ENCODE measurements at places on chromosomes 2 and 18.

DNA sequence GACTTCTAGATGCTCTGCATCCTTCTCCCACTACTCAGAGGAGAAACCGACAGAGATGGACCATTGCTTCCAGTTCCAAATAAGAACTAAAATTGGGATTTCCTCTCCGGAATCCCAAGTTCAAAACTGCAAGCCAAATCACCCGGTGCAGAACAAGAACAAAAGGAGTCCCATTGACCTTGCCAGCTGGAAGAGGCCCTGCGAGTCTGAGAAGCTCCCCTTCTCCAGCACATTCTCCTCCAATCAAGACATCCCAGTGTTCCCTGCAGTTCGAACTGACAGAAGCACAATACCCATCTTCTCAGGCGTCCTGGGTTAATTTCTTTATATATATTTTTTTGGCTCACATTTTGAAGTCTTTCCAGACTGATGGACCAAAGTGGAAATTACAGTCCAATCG, 195.3 kb upstream of the MEIS1 start:
- DNase-seq, result no peak

DNA sequence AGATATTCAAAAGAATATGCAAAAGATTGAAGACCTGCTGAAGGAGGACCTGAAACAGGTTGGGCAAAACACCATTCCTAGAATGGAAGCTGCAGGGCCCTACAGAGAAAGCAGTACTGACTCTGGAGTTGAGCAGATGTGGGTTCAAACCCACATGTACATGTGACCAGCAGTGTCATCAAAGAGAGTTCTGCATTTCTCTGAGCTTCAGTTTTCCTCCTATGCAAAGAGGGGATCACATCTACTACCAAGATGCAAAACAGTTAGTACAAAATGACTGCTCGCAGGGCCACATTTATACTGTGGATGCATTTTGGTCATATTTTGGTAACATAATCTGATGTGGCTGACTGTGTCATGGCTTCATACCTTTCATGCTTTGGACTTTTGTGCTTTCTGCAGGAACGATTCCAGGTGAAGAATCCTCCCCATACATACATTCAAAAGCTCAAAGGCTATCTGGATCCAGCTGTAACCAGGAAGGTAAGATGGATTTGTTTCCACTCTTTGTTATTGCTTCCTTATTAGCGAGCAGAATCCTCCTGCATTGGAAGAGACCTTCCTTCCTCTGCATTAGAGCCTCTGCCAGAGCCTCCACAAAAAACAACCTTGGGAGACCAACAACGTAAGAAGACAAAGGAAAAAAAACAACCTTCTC, 174.8 kb downstream of the PRPF40A start:
- no peak for DNase-seq

- DNase-seq, result no peak
These were observed 246.1 kb upstream of the TNP1 start for GRCh38 chr2:217105733-217106649.

- no peak for DNase-seq
These were observed 81.7 kb upstream of the MCFD2 start for GRCh38 chr2:46997329-46997728.

DNA sequence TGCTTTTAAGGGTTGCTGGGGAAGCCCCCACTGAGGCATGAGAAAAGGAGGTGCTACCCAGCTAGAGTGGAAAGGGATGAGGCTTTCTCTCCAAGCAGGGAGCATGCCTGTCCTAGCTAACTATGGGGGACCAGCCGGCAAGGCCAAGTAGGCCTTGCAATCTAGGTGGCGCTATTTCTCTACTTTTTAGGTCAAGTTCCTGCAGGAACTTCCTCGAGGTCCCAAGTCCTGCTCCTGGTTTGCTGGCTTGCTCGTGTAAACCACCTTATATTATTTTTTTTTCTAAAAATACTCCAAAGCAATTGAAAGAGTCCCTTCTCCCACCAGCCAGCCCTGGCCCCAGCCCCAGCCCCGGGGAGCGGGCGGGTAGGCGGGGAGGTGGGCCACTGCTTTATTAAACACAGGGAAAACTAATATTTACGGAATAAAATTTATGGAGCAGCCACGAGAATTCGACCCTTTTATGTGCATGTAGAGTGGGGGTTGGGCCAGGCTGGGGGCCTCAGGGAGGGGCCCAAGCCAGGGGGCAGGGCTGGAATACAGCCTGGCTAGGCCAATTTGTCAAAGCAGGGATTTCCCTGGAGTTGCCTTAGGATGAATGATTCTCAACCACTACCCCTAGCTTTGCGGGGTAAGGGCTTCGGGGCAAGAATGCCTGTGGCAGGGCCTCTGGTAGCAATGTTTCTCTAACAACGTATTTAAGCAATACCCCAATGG, 12.8 kb upstream of the IHH start:
- DNase-seq, result no peak

- DNase-seq, result no peak
These were observed 22.0 kb downstream of the SLC14A1 start for GRCh38 chr18:45745817-45746461.

DNA sequence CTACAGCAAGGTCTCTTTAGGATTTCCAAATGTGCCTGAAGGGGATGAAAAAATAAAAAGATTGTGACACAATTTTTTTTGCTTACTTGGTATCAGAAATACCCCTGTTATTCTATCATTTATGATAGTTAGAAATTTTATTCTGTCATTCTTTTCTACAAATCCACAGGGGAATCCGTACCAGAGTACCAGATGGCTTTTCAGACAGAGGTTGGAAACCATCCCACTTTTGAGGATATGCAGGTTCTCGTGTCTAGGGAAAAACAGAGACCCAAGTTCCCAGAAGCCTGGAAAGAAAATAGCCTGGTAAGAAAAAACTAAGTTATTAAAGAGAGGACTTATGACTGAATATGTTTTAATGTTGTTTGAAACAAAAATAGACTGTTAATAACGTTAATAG, 92.6 kb upstream of the FAM117B start:
- DNase-seq, result no peak

GRCh38 chr2:108460345-108461037, 11.5 kb downstream of the GCC2 start:
- DNase-seq, result no peak

DNA sequence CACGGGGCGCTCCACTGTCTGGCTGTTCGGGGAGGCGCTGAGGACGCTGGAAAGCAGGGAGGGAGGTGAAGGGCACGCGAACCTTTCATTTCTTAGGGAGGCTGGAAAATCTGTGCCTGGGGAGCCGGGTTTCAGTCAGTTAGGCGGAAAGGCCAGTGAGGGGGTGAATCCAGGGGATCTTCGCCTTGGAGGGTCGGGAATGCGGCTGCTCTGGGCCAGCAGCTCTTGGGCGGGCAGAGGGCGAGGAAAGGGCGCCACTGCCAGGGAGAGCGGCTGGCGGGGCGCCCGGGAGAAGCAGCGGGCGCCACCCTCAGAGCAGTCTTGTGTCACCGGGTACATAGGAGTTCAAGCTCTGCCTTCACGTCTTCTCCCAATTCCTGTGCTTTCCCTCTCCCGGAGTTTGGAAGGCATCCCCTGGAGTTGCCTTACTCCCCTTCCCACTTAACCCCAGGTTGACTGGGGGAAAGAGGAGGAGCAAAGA, 1.4 kb downstream of the CCDC85A start:
- no peak for DNase-seq

- no peak for DNase-seq
These were observed 570 bp upstream of the ECEL1 start for GRCh38 chr2:232488097-232488711.

DNA sequence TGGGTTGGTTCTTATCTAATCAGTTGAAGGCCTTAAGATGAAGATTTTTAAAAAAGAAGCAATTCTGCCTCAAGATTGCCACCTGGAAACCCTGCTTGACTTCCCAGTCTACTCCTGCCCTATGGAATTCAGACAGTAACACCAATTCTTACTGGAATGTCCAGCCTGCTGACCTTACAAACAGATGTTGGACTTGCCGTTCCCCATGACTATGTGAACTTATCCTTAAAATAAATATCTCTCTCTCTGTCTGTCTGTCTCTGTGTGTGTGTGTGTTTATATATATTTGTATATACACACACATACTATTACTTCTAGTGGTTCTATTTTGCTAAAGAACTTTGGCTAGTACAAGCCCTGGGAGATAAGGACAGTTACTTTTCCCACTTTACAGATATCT, 675.3 kb downstream of the SLC4A3 start:
- no peak for DNase-seq

DNA sequence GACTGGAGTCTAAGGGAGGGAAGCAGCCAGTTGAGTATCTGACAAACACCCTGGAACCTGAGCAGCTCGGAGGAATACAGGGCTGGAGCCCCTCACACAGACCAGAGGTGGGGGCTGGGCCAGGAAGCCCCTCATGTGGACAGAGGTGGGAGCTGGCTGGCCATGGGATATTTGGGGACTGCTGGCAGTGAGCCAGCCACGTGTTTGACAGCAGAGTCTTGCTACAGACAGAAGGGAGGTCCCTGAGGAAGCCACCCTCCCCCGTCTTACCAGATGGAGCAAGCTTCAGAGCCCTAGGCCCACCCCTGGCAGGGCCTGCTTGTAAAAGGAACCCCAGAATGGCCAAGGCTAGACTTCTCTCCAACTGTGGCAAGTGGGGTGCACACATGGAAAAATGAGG, 3.6 kb upstream of the MTERF4 start:
- DNase-seq, result no peak

DNA sequence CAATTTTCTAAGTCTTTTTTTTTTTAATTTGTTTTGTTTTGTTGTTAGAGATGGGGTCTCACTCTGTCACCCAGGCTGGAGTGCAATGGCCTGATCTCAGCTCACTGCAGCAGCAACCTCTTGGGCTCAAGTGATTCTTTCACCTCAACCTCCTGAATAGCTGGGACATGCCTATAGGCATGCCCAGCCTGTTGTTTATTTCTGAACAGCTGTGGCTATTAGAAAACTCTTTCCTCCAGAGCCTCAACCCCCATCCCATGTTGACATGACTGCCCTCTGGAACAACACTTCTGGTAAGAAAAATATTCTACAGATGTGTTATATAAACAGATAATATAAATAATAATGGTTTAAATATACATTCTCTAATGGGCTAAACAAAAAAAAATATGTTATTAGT, 44.4 kb upstream of the TWSG1 start:
- no peak for DNase-seq

DNA sequence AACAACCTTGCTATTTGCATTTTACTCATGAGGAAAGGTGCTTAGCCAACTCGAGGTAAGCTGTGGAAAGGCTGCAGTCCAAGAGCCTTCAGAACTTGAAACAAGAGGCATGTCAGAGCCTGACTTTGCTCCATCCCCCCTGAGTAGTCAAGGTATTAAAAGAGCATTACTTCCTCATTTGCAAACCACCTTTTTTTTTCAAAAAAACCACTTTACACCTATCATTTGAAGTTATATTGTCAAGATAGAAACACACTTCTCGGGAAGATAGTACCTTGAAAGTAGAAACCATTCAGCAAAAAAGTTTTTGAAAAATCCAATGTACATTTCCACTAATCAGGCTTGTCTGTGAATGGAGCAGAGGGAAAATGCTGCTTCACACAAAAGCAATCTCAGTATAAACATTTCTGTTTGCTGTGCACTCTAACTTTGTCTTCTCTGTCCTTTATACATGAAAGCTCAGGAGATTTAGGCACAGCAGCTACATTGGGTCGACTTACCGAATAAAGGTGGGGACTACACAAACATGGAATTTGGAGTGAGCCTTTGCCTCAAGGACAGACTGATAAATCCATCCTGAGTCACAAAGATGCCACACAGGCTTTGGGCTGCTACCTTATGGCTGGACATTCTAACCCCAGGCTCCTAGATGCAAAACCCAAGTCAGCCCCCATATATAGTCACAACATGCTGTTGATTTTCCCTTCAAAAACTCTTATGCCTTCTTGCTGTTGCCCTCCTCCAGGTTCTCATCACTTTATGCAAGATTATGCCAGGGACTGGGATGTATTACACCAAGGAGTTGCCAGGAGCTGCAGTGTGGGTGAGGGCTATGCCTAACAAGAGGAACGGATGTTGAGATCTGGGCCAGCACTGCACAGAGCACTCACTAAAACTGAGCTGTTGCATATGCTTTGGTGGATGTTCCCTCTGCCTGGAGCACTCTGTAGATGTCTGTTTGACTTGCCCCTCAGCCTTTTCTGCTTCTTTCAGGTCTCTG, 41.4 kb upstream of the EML4 start:
- no peak for DNase-seq

GRCh38 chr18:35041815-35042387, 688 bp downstream of the MAPRE2 start:
- no peak for DNase-seq

DNA sequence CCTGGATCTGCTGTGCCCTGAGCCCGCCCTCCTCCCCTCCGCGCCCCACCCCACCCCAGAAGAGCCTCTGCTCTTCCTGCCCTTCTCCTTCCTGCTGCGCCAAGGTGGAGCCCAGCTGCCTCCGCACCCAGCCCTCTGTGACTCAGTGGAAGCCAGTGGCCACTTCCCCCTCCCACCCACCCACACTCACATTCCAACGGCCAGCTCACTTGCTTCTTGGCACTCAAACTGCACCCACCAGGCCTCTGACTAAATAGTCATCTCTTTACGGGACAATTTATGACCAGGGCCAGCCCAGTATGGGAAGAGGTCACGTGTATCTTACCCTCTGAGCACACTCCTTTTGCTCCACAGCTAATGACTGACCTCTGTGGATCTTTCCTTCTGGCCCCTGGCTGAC, 150.4 kb upstream of the SLC1A4 start:
- no peak for DNase-seq

GRCh38 chr2:205424326-205424725, 258.0 kb upstream of the NRP2 start:
- no peak for DNase-seq

GRCh38 chr2:206408323-206409320, 34.7 kb upstream of the ADAM23 start:
- no peak for DNase-seq

DNA sequence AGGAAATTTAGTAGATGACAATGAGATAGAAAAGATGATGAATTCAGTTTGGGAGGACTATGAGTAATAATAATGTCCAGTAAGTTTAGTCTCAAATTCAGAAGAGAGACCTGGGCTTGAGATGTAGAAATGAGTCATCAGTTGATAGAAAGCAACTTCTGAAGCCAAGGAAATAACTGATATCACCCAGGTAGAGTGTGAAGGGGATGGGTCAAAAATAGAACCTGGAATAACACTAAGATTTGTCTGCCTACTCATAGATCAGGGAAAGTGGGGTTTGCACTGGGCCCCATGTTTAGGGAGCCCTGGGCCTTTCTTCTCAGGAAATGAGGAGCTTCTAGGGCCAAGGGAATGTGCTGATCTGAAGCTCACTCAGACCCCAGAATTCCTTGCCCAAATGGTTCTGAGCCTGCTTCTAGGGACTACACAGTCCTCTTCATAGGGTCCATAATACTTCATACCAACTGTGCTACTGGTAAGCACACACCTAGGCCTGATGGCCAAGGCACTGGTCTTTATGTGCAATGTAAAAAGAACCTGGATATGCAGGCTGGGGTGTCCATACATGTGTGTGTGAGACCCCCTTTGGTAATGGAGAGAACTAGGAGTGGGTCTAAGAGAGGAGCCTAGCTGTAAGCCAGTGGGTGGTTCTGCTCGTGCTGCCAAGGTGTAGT, 141.2 kb downstream of the IKZF2 start:
- no peak for DNase-seq

DNA sequence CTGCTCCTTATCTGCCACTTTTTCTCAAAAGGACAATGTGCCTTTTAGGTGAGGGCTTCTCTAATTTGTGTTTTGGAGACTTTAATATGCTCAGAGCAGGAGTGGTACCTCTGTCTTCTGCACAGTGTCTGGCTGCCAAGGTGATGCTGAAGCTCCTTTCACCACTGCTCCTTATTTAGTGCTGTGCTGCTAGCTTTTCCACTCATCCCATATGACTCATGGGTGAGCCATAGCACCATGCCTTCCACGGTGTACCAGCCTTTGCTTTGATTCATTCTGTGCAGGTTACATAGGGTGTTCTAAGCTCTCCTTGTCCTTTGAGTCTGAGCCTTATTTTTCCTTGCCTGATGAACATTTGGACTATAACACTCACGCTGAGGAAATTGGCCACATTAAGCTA, 202.4 kb downstream of the ARL6IP6 start:
- no peak for DNase-seq

All from activated CD8-positive, alpha-beta memory T cell treated with anti-CD3 and anti-CD28 coated beads for 1 hour (primary cell).